ENCODE measurements at places on chromosomes 1 and 21. TPM values are rescaled to one million over a fixed set of nuclear protein-coding genes. Genes with fewer than 3 reads are reported as not detected.

- DNase-seq = no peak
Measured at GRCh38 chr21:14321042-14321441, 61.9 kb downstream of the HSPA13 start.

EVI5 gene
- 80.4 TPM for total RNA-seq

DNA sequence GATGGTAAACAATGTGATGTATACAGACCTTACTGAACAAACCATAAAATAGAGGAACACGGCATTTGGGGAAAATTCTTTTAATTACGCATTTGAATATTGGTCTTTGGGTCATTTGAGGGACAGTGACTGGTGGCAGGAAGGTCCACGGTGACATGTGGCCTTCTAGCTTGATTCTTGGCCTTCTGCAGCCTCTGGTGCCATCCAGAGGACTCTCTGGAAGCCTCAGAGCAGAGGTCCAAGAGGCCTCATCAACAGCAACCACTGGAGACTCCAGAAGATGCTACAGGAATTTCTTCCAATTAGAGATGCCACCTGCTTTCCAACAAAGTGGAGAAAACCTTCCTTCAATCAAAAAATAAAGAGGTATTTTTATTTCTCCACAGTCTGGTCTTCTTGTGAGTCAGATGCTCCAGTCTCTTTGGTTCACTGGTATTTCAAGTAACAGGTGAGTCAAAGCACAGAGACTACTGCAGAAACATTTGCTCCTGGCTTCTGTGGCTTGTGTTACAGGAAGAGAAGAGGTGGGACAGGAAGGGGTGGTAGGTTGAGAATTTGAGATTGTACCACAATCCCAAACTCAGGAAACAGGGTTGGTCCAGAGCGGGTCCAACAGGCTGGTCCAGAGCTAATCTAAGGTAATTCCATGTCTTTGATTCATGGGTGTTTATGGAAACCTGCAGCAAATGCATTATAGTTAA, 2.7 kb upstream of the F5 start:
- DNase-seq = no peak

DNA sequence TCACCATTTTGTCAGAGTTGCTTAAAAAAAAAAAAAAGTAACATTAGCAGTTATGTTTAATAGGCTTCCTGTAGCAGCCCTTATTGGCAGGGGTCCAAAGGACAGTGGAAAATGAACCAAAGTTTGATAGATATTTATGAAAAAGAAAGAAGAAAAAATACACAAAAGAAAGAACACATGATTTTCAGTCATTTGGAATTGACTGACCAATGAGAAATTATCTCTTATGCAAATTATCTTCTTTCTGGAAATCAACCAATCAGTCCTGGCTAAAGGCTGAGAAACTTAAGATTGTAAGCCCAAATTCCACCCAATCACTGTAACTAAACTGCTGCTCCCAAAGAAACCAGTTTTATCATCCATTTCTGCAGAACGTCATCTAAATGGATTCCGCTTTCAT, 282.4 kb downstream of the TM2D1 start:
- DNase-seq = no peak

- no peak for DNase-seq
Measured at GRCh38 chr1:115091572-115091971, 2.3 kb upstream of the TSPAN2 start.

- no peak for DNase-seq
Measured at GRCh38 chr1:106814418-106814817, 242.1 kb upstream of the PRMT6 start.

POGZ gene
- 63.9 TPM for total RNA-seq

- peak; percentile 90 for DNase-seq
Measured at GRCh38 chr1:184838504-184838951, 83.9 kb upstream of the EDEM3 start.

OR14K1 gene
- not detected for total RNA-seq

AADACL4 gene
- total RNA-seq = not detected

GRCh38 chr1:30275926-30276764, 447.2 kb downstream of the MATN1 start:
- no peak for DNase-seq

GRCh38 chr1:244639561-244639960, 13.4 kb upstream of the DESI2 start:
- DNase-seq = no peak

DNA sequence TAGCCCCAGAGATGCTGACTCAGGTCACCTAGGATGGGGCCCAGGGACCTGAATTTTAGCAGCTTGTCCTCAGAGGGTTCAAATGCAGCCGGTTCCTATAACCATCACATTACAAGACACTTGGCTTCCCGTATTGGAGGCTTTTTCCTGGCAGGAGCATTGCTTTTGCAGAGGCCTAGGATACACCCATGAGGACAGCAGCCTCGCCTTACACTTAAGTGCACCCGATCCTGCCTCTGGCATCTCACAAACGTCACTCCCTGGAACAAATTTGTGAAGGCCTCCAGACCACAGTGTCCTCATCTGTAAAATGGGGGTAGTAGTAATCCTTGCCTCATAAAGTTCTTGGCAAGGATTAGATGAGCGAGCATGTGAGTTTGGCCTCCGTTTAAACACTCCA, 130.0 kb downstream of the KAZN start:
- no peak for DNase-seq

GRCh38 chr1:30507401-30508174, 215.8 kb downstream of the MATN1 start:
- no peak for DNase-seq

INSRR gene
- total RNA-seq = not detected

- DNase-seq = no peak
Measured at GRCh38 chr1:30686236-30686935, 37.0 kb downstream of the MATN1 start.

GRCh38 chr1:202989879-202990278, 17.3 kb upstream of the TMEM183A start:
- no peak for DNase-seq

OR2G6 gene
- not detected for total RNA-seq

DNA sequence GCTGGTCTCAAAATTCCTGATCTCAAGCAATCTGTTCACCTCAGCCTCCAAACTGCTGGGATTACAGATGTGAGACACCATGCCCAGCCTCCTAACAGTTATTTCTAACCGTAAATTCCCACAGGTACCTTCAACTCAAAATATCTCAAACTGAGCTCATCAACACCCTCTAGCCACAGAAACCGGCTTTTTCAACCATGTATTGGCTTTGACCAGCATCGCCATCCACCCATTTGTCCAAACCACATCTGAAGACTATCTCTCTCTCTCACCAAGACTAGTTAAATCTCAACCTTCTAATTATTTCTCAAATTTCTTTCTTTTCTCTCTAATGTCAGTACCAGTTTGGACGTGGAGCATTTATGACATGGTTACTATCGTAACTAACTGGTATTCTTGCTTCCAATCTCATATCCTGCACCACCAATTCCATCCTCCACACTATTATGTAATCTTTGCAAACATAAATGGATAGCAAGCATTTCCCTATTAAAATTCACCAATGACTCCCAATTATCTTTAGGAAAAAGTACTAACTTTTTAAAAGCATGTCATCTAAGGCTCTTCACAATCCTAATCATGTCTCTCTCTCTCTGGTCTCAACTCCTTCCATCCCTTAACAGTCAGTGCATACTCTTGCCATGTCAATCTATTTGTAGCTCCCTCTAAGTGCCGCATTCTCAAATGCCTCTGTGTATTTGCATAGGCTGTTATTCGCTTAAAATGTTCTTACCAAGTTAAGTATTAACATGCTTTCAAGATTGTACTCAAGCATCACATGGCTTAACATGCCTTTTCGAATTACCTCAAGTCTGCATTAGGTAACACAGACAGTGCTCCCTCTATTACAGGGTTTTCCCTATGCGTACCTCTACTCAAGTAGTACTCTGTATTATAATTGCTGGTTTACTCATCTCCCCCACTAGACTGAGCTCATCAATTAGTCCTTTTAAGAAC, 18.1 kb downstream of the RSBN1 start:
- DNase-seq = no peak

SPRR2E gene
- not detected for total RNA-seq

- DNase-seq = no peak
Measured at GRCh38 chr1:151947140-151947539, 37.8 kb upstream of the THEM4 start.

DNA sequence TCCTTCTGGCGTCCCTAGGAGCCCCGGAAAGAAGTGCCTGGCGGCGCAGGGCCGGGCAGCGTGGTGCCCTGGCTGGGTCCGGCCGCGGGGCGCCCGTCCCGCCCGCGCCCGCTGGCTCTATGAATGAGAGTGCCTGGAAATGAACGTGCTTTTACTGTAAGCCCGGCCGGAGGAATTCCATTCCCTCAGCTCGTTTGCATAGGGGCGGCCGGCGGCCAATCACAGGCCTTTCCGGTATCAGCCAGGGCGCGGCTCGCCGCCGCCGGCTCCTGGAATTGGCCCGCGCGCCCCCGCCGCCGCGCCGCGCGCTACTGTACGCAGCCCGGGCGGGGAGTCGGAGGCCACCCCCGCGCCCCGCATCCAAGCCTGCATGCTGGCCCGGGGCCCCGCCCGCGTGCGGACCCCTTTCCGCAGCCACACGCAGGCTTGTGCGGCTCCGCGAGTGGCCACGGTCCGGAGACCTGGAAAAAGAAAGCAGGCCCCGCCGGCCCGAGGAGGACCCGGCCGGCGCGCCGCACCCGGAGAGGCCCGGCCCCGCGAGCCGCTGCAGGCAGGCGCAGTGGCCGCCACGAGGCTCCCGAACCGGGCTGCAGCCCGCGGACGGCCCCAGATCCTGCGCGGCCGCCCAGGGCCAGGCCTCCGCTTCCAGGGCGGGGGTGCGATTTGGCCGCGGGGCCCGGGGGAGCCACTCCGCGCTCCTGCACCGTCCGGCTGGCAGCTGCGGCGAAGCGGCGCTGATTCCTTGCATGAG, 160.4 kb downstream of the RUNX1 start:
- peak; percentile 91 for DNase-seq

- no peak for DNase-seq
Measured at GRCh38 chr1:33322870-33323585, 2.1 kb upstream of the A3GALT2 start.

DNA sequence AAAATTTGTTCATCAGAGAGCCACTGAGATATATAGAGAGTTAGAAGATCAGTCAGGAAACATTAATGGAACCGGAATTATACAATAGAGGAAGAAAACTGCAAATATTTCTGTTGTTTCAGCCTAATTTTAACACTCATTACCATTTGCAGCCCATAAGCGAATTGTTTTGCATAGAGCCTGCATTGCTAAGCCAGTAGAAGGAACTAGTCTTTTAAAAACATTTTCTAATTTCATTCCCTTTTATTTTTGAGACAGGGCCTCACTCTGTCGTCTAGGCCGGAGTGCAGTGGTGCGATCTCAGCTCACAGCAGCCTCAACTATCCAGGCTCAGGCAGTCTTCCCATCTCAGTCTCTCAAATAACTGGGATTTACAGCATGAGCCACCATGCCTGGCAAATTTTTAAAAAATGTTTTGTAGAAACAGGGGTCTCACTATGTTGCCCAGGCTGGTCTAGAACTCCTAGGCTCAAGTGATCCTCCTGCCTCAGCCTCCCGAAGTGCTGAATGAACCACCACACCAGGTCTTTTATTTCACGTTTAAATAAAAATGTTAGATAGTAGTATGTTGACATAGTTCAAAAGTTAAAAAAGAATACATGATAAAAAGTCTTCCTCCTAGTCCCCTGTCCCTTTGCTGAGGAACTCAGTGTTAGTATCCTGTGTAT, 25.3 kb downstream of the MPZL1 start:
- DNase-seq = no peak

- no peak for DNase-seq
Measured at GRCh38 chr21:39055167-39055767, 128.0 kb downstream of the PSMG1 start.

TPR gene
- 78.5 TPM for total RNA-seq

DNA sequence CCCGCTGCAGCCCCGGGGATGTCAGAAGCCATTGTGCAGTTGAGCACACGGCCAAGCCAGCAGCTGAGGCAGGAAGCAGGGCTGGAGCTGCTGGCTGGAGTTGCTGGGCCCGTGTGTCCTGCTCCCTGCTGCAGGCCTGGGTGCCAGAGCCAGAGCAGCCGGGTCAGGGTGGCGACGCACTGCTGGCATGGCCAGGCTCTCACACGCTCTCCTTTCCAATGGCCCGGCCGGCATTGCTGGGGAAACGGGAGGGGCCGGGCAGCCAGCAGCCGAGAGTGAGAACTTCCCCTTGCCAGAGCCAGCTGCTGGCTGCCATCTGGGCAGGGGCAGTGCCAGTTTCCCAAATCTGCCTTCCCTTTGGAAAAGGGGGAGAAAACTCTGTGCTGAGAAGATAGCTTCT, 82.4 kb upstream of the PROX1 start:
- no peak for DNase-seq

GRCh38 chr1:34162852-34163766, 1.9 kb downstream of the CSMD2 start:
- peak; percentile 95 for DNase-seq
